ENCODE measurements at places on chromosomes 5 and 9.

- DNase-seq, result no peak
Measured at GRCh38 chr9:79817438-79818004, 245.8 kb downstream of the TLE4 start.

DNA sequence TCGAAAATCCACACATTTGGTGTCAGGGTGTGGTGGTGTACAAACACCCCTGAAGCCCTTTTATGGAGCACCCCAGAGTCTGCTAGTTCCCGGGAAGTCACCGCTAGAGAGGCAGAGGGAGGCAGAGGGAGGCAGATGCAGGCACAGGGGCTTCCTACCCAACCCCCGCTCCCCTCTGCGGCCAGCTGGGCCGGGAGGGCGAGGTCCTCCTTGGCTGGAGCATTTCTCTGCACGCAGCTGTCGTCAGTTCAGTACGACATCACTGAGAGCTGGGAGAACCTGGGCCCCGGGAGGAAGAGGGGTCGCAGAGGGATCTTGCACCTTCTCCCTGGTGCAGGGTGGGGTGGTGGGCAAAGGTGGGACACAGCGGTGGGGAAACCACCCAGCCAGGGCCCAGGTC is 15.8 kb upstream of the UBAC1 start:
- no peak for DNase-seq

DNA sequence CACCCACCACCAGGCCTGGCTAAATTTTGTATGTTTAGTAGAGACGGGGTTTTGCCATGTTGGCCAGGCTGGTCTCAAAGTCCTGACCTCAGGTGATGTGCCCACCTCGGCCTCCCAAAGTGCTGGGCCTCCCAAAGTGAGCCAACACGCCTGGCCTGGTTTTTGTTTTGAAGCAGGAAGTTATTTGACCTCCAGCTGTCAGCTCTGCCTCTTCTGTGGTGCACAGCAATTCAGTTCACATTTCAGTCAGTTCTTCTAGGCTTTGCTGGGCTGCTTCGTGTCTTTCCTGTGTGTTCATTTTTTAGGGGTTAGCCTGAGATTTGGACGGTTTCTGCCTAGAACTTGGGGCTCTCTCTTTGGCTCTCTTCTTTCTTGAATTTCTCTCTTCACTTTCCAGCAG is 8.9 kb downstream of the LCN1 start:
- DNase-seq, result no peak

GRCh38 chr5:59103303-59103702 is 520.4 kb downstream of the RAB3C start:
- no peak for DNase-seq

DNA sequence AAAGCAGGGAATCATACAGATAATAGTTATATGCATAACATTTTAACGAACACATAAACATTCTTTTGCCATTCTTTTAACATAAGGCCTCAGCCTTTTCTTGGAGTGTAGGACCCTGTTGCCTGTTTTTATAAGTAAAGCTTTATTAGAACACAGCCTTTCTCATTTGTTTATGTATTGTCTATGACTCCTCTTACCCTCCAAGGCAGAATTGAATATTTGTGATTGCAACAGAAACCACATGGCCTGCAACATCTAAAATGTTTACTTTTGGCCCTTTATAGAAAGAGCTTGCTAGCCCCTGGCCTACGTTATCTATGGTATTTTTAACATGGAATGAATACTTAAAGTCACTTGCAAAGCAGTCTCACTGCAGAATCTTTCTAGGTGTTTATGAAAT is 2.6 kb downstream of the SLC31A1 start:
- no peak for DNase-seq

DNA sequence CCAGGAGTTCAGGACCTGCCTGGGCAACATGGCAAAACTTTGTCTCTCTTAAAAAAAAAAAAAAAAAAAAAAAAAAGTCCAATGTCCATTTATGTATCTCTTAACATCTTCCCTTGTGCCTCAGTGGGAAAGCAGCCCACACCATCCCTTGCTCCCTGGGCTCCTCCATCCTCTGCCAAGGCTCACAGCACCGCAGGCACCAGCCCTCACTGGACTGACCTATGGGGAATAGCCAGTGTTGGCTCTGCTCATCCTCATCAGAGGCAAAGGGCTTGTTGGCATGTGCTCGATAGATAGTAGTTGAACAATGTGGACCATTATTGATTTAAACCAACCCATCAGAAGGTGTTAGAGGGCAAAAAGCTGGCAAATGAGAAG is 61.8 kb upstream of the LRRTM2 start:
- DNase-seq, result no peak

Measured in NCI-H82 (cell line).